SK-MEL-5 (cell line): ENCODE measurements at places on chromosomes 5 and 9. TPM values are rescaled to one million over a fixed set of nuclear protein-coding genes. Genes with fewer than 3 reads are reported as not detected.

- DNase-seq, result no peak
Observed at GRCh38 chr5:125109816-125110215, 363.4 kb upstream of the ZNF608 start.

GRCh38 chr9:93267681-93268505 is 84.0 kb downstream of the WNK2 start:
- no peak for DNase-seq

DNA sequence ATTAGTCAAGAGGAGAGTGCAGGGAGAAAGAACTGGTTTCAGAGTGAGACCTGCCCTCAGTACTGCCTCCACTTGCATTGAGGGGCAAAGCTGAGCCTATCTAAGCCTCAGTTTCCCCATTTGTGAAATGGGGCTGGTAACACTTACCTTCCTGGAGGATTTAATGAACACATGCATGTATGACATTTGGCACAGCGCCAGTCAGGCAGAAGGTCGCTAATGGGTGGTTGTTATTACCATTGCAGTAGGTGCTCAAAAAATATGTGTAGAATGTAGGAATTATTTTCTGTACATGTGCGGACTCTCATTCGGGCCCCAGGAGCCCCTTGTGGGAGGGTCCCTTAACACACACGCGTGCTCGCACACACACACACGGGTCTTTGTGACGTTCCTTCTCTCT is 10.9 kb downstream of the FAT2 start:
- DNase-seq, result no peak

DNA sequence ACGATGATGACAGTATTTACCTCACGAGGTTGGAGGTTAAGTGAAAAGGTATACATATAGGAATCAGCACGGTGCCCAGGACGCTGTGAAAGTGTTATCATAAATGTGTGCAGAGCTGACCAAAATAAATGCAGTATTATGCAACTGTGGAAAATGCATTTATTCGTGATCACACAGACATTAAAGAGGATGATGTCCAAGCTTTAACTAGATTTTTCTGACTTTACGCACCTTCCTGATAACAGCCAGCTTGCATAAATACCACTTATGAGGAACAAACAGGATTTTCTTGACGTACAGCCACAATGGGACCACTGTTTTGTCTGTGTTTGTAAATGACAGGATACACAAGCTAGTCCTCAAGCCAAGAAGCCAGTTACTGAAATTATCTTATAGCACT is 71.4 kb upstream of the ATP10B start:
- DNase-seq, result no peak

DNA sequence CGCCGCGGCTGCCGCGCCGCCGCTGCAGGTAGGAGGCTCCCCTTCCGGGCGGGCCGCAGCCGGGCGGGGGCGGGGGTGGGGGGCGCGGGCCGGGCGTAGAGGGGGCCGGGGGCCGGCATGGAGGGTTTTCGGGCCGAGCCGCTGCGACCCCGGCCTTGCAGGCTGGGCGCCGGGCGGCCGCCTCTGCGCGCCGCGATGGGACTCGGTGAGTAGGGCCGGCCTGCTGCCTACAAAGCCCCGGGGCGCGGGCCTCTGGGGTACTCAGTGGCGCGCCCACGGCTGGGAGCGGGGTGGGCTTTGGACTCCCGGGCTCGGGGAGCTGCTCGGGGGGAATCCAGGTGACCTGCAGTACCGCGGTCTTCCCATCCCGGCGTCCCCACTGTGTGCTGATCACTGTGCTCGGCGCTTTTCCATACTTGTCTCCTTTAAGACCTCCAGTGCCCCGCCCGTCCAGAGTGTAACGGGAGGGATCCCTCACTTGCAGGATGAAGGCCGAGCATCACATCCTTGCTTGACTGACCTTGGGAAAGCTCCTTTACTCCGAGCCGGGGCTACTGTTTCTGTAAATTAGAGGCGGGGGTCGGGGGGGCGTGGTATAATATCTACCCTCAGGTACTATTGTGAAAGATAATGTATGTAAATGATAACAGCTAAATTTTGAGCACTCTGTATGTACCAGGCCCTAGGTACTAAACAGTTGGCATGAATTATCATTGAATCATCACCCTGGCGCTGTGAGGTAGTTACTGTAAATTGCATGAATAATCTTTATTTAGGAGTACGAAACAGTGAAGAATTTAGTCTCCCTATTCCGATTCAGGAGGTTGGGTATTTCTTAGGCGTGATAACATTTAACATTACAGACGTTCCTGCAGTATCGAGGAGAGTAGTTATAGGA is 672 bp downstream of the MSANTD3 start:
- DNase-seq, result peak; percentile 66

DNA sequence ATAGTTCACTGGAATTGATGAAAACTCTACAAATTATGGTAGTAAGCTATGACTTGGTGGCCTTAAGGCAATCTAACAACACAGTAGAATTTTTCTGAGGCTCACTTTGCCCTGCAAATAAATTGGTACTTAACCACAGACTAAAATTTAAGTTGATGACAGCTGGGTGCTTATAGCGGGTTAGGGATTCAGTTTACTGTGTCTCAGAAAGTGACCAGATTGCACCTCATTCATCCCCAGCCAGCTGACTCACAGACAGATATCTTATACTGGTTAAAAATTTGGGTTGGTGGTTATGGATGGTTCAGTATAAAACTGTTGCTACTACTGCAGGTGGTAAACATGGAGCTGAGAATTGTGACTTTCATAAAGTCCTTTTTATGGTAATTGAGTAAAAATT is 2.8 kb downstream of the CKS2 start:
- DNase-seq, result no peak

C5orf52 gene
- total RNA-seq, result not detected in 2 replicates

DPYSL3 gene
- total RNA-seq, result 13.0 and 16.5 TPM in 2 replicates

SARDH gene
- 0.61 and 0.88 TPM in 2 replicates for total RNA-seq

PRR16 gene
- total RNA-seq, result 1.2 and 1.5 TPM in 2 replicates

ARHGAP26 gene
- 9.3 and 11.8 TPM in 2 replicates for total RNA-seq
